ENCODE measurements at places on chromosomes 13 and 19. TPM values are rescaled to one million over a fixed set of nuclear protein-coding genes. Genes with fewer than 3 reads are reported as not detected.
A peak's percentile ranks its signal among the peaks of the same experiment; 100 is the strongest.

The GNG7 gene
- total RNA-seq: 6.2 TPM

The PLK5 gene
- total RNA-seq: 0.66 TPM

The ALOX5AP gene
- total RNA-seq: 23.1 TPM

The MYO16 gene
- total RNA-seq: 11.7 TPM

The CYP2A7 gene
- total RNA-seq: 0.10 TPM

The IL12RB1 gene
- total RNA-seq: 0.40 TPM

DNA sequence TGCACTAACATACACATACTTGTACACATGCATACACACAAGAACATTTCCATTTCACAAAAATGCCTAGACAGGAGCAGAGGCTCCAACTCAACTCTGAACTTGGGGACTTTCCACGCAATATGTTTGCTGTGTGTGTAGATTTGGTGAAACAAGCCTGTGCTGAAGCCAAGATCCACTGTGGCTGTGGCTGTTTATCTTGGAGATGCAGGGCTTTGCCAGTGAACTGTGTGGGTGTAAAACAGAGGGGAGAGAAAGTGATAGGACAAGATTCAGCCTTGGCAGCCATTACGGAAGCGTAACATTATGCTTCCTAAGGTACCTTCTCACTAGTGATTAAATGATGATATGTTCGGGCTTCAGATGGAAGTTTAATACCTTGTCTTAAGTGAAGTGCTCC lies 73.2 kb upstream of the MBNL2 start:
- no peaks in the 10 kb centered on the region for H3K4me1 ChIP-seq
- H3K4me3 ChIP-seq: no peak overlapping the region
- no peaks in the 10 kb centered on the region for H3K36me3 ChIP-seq
- no peak overlapping the region for H3K27ac ChIP-seq
- DNase-seq: no peak
- H3K27me3 ChIP-seq: no peaks in the 10 kb centered on the region

- H3K27me3 ChIP-seq: no peaks in the 10 kb centered on the region
- DNase-seq: no peak
- no peak overlapping the region for H3K4me3 ChIP-seq
- H3K36me3 ChIP-seq: no peaks in the 10 kb centered on the region
- H3K27ac ChIP-seq: no peak overlapping the region
- no peaks in the 10 kb centered on the region for H3K4me1 ChIP-seq
Measured at GRCh38 chr13:79060216-79060615, 345.8 kb downstream of the RBM26 start.

- H3K36me3 ChIP-seq: peaks cover 7% of the 10 kb centered on the region
- H3K27ac ChIP-seq: no peak overlapping the region
- no peak overlapping the region for H3K4me3 ChIP-seq
- H3K4me1 ChIP-seq: peaks cover 10% of the 10 kb centered on the region
- DNase-seq: no peak
Measured at GRCh38 chr19:3931041-3931440, 1.8 kb upstream of the NMRK2 start.

DNA sequence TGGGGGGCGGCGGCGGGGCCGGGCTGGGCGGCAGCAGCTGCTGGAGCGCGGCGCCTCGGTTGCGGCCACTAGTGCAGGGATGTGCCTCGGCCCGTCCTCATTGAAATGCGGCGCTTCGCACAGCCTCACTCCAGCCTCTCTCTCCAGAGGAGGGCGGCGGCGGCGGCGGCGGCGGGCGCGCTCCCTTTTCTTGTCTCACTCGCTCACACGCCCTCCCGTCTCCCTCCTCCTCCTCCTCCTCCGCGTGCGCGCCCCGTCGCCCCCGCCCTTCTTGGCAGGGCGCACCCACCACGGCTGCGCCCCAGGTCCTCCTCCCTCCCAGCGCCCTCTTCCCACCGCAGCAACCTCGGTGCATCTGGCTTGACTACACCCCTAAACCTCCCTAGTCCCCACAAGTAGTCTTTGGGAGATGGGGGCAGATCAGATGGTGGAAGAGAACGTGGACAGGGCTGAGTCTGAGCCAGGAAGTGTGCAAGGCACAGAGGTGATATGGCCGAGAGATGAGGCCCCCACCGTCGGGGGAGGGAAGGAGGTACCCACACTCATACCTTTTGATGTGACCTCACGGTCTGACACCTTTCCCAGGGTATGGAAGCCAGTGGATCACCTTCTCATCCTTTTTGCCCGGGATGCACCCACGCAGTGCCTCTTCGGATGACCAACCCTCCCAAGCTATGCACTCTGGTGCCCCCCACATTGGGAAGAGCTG lies at the start of gene DCLK1:
DCLK1 (minus strand) TSS at position 161 of the 709 bp plus-strand sequence.
- no peaks in the 10 kb centered on the region for H3K27me3 ChIP-seq
- H3K36me3 ChIP-seq: no peaks in the 10 kb centered on the region
- H3K4me3 ChIP-seq: peak within 1 kb of the TSS; percentile 66
- DNase-seq: peak; percentile 97
- H3K27ac ChIP-seq: peak within 1 kb of the TSS; percentile 64
- H3K4me1 ChIP-seq: peaks cover 14% of the 10 kb centered on the region

DNA sequence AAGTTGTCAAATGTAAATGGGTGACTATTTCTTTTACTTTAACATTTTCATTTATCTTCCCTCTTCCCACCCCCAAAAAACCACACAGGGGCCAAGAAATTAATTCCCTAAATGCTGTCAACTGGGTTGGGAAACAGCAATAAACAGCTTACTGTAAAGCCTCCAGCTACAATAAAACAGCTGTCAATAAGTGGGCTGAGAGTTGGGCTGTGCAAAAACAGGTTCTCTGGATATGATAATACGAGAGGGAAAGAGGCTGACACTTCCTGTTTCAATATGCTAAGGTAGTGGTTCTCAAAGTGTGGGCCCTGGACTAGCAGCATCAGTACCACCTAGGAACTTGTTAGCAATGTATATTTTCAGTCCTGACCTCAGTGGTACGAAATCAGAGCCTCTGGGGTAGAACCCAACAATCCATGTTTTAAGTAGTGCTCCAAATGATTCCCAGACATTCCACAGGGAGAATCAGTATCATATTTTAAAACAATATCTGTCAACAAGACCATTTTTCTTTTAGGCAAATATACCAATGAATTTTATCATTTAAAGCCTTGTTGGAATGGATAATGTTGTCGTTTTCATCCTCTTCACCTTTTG lies 8.4 kb downstream of the PCDH9 start:
- peaks cover 5% of the 10 kb centered on the region for H3K4me1 ChIP-seq
- DNase-seq: no peak
- H3K27ac ChIP-seq: no peak overlapping the region
- no peak overlapping the region for H3K4me3 ChIP-seq
- H3K27me3 ChIP-seq: no peaks in the 10 kb centered on the region
- H3K36me3 ChIP-seq: no peaks in the 10 kb centered on the region

- no peaks in the 10 kb centered on the region for H3K36me3 ChIP-seq
- DNase-seq: no peak
- H3K27me3 ChIP-seq: no peaks in the 10 kb centered on the region
- no peak overlapping the region for H3K27ac ChIP-seq
- no peaks in the 10 kb centered on the region for H3K4me1 ChIP-seq
Measured at GRCh38 chr19:18809149-18809868, 18.2 kb upstream of the COMP start.

- H3K36me3 ChIP-seq: peaks cover 5% of the 10 kb centered on the region
- no peaks in the 10 kb centered on the region for H3K27me3 ChIP-seq
- no peak for DNase-seq
- peaks cover 20% of the 10 kb centered on the region for H3K4me1 ChIP-seq
Measured at GRCh38 chr13:51773515-51773914, 30.4 kb downstream of the DHRS12 start.

- DNase-seq: no peak
- H3K4me3 ChIP-seq: no peak overlapping the region
- H3K27me3 ChIP-seq: no peaks in the 10 kb centered on the region
- no peak overlapping the region for H3K27ac ChIP-seq
- no peaks in the 10 kb centered on the region for H3K36me3 ChIP-seq
Measured at GRCh38 chr13:70905035-70905434, 796.8 kb upstream of the KLHL1 start.

DNA sequence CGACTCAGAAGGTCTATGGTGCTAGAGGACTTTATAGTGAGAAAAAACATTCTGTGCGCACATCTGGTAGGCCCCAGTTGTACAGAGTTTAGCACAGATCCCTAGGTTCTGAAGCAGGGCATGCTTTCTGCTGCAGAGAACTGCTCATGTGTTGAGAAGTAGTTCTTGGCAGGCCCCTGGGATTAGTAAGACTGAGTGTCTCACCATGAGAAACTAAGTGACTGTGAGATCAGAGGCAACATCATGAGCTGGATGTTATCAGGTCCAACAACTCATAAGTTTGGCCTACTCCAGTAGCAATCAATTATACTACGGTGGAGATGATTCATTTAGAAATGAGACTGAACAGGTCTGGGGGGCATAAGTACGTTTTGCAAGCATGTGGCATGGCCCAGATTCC lies 507.4 kb upstream of the KLF12 start:
- H3K27me3 ChIP-seq: no peaks in the 10 kb centered on the region
- no peak for DNase-seq
- no peaks in the 10 kb centered on the region for H3K36me3 ChIP-seq

DNA sequence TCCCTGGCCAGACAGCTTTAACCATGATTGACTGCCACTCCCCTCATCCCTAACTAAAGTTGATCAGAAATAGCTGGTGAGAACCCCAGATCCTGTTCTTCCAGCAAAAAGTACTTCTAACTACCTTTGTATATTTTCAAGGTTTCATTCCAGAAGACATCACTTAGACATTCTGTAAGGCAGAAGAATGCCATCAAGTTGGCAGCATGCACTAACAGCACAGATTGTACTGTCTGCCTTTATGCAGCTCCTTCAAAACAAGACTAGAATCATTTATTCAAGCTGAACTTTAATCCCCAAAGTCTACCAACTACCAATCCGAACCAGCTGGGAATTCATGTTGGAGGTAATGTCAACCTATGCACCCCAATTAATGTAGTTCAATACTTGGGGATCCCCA lies 167.6 kb upstream of the KLHL1 start:
- no peaks in the 10 kb centered on the region for H3K27me3 ChIP-seq
- H3K36me3 ChIP-seq: no peaks in the 10 kb centered on the region
- no peak overlapping the region for H3K27ac ChIP-seq
- H3K4me1 ChIP-seq: no peaks in the 10 kb centered on the region

DNA sequence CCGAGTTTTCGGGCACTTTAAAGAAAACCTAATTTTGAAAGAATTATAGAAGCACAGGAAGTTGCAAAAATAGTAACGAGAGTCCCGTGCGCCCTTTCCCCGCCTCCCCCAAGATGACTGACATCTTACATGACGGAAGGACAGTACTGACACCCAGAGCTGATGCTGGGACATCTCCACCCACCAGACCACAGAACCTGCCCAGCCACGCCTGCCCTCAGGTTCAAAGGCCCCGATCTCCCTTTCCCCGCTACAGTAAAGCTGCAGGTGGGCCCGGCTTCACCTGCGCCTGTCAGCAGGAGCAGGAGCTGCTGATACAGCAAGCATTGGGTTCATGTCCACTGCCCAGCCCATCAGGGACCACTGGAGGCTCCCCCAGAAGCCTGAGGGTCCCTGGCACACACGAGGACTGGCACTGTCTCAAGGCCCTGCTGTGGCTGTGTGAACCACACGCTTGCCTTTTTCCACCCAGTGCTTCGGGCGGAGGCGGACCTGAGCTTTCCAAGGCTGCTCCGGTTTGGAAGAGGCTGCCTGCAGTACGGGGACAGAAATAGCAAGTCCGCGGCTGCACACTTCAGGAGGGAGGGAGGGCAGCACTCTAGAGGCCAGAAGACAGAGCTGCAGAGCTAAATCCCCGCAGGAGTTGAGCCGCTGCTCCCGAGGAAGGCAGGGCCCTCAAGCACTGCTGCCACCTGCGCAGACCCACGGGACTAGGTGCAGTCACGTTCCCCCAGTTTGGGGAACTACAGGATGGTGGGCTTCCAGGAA lies 8.7 kb downstream of the MAP2K2 start:
- no peak overlapping the region for H3K27ac ChIP-seq
- no peak overlapping the region for H3K4me3 ChIP-seq
- DNase-seq: no peak
- no peaks in the 10 kb centered on the region for H3K4me1 ChIP-seq
- H3K36me3 ChIP-seq: peaks cover 90% of the 10 kb centered on the region

DNA sequence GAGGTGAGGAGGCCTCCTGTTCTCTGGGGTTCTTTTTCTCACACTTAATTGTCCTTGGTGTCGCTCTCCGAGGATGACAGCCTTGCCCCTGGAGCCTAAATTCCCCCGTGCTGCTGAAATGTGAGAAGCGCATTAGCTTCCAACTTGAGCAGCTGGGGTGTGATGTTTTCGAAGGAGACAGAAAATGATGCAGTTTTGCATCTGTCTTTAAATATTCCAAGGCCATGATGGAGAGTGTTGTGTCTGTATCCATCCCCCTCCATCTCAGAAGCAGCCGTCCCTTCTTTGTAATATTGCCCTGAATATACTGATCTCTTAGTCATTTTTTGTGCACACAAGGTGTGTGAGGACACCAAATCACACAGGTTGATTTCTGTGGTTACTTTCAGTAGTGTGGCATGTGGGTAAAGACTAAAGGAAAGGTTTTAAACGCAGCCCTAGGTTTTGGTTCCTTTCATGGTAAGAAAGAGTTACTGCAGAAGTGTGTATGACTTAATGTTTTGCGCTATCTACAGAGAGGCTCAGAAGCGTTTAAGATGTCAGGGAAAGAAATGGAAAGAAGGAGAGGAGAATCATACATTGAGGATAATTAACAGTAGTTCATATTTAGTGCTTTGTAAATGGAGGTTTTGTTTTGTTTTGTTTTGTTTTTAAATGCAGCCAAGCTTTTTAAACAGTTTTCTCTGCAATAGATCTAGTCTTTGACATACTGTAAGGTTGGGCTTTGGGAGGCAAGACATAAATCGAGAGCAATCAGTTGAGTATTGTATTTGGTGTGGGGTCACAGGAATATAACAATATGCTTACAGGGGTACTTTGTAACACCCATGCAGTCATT lies 1.6 kb downstream of the NBEA start:
- peak overlapping the region; percentile 75 for H3K4me3 ChIP-seq
- peak; percentile 53 for DNase-seq
- H3K36me3 ChIP-seq: no peaks in the 10 kb centered on the region
- H3K27me3 ChIP-seq: no peaks in the 10 kb centered on the region
- H3K27ac ChIP-seq: peak overlapping the region; percentile 65

- DNase-seq: no peak
- H3K27ac ChIP-seq: no peak overlapping the region
- H3K4me1 ChIP-seq: no peaks in the 10 kb centered on the region
- H3K27me3 ChIP-seq: no peaks in the 10 kb centered on the region
- H3K4me3 ChIP-seq: no peak overlapping the region
- H3K36me3 ChIP-seq: no peaks in the 10 kb centered on the region
Measured at GRCh38 chr13:73039201-73040108, 19.4 kb upstream of the KLF5 start.

Data from spinal cord (tissue), 10 donors.